ENCODE measurements at places on chromosomes 7 and 10.

DNA sequence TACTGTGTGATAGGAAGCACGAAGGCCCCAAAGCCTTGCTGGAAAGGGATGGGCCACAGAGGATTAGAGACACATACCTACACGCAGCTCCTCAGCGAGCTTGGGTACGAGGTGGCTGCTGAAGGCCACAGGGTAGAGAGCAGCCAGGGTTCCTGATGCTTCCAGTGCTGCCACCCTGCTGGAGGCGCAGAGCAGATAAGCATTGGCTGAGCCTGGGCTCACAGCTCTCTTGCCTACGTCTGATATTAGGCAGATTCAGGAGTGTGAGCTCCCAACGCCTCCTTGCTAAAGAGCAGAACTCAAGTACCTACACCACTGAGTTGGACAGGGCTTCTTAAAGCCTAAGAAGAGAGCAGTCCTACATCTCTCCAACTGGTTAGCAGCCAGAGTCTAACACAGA is 20.0 kb downstream of the ZDHHC16 start:
- DNase-seq, result no peak

DNA sequence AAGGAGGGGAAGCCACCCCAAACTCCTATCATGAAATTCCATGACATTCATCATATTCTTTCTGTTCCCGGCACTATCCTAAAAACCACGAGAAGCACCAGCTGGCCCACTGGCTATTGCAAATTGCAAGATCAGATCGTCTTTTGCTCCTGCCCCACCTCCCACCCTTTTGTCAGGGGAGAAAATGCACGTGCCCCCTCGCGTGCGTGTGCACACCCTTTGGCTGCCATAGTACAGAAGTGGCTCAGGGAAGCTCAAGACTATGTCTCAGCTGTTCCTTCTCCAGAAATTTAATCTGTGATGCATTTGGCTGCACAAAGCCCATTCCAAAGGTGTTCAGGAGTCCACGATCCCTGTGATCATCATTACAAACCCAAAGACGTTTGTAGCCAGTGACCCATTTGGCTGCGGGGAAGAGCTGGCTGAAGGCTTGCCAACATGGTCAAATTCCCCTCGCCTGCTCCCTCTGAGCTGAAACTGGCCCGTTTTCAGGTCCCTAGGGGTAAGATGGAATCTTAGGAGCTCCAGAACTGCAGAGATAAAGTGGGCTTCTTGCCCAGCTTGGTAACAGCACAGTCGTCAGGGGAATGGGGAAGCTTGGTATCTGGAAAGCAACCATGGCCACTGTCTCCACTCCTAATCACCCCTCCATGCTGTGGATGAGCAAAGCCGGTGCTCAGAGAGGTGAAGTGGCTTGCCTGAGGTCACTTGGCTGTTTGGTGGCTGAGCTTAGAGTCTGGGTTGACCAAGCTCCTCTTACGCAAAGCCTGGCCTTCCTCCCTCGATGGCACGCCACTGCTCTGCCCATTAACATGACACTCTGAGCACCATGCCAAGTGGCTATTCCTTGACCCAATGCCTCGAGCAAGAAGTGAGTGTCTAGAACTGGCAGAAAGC is 155.4 kb downstream of the NEURL1 start:
- DNase-seq, result no peak

GRCh38 chr10:38094927-38095574 is 914 bp downstream of the ZNF37A start:
- DNase-seq, result no peak

DNA sequence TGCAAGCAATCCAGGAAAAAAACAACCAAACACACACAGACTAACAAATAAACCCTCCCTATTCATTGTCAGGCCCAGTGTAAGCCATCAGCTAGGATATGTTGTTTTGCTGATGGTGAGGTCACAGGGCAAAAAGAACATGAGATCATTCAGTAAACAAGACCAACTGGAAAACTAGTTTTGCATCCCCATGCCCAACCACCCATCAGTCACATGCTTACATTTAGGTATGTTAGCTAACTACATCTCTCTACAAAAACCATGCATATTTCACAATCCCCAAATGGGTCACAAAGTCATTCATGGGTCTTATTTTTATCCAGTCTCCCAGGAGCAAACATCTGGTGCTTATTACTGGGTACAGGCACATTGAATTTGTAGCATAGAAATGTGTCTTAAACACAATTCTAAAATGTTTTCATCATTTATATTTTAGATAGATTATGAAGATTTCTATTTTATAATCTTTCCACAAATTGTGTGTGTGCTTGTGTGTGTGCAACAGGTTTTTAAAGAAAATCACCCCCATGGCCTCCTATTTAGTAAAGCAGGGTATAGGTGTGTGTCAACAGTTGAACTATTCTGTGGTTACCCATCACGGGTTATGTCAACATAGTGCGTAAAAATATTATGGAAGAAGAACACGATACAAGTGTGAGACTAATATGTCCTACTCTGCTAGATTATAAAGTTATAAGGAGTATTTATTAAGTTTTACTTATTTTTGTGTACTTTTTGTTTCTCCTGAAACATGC is 103.8 kb upstream of the AKR1E2 start:
- no peak for DNase-seq

GRCh38 chr7:41431671-41432070 is 271.2 kb downstream of the INHBA start:
- no peak for DNase-seq

DNA sequence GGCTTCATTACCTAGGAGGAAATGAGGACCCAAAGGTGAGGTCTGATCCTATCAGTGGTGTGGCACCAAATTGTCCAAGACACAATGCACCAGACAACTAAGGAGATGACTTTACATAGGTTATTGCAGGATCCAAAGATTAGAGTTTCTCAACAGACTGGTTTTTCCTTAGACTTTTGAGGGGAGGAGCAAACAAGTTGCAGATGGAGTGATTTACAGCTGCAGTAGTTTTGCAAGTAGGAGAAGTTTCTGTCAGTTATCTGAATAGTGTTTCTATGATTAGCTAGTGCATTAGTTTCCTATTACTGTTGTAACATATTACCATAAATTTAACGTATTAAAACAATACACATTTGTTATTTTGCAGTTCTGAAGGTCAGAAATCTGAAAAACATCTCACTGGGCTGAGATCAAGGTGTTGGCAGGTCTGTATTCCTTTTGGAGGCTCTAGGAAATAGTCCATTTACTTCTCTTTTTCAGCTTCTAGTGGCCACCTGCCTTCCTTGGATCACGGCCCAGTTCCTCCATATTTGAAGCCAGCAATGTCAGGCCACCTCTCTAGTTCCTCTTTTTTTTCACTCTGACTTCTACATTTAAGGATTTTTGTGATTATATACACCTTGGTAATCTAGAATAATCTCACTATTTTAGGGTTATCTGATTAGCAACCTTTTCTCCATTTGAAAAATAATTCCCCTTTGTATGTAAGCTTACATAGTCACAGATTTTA is 994.9 kb downstream of the REEP3 start:
- DNase-seq, result no peak

GRCh38 chr7:73768641-73769480 is 1.2 kb downstream of the CLDN3 start:
- DNase-seq, result no peak

- no peak for DNase-seq
These were observed 161.0 kb downstream of the GRID1 start for GRCh38 chr10:86205306-86206239.

GRCh38 chr10:5811387-5811821 is 1.8 kb downstream of the GDI2 start:
- no peak for DNase-seq

GRCh38 chr7:27952456-27953285 is 212.7 kb downstream of the TAX1BP1 start:
- no peak for DNase-seq

DNA sequence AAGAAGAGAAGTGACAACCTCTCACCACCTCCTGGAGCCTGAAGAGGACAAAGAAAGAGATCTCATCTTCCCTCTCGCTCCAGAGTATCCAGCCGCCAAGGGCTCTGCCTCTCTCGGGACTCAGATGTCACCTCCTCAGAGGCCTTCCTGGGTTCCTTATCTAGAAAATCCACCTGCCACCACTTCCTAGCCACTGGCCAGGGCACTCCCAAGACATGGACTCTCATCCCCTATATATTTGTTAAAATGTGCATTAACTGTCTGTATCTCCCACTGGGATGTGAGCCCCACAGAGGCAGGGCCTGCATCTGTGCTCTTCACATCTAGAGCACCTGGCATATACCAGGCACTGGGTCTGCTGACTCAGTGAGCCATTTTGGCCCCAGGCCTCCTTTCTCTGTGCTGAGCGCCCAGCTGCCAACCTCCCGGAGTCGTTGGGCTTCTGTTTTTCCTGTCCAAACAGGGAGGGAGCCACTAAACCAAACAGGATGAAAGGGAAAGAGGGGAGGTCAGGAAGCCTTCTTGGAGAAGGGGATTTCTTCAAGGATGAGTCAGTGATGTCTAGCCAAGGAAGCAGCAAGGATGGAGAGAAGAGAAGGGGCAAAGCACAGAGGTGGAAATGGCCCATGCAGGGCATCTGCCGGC is 58.9 kb downstream of the KCNMA1 start:
- DNase-seq, result peak; percentile 70

DNA sequence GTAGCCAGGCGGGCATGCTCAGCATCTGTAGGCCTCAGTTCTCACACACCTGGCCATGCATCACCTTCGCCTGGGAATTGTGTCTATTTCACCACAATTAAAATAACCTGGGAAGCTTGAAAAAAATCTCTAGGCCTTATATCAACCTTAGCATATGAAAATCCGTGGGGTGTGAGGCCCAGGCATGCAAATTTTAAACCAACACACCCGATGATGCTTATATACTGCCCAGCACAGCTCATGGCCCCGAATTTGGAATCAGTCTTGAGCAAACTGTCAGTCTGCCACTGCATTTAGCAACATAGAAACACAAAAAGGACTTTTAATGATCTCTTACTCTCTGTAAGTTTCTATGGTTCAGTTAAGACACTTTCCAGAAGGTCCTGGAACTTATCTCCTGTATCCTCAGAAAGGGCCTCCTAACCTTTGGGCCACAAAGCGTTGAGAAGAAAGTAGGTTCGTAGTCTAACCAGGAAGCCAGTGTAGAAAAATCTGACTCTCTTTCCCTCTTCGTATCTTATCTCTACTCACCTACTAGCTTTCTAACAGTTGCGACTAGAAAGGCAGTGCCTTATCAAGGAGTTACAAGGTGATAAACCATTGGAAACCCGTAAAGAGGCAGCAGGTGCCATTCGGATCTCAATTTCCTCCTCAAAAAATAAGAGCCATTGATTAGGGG is 12.0 kb upstream of the DMBT1 start:
- DNase-seq, result no peak

DNA sequence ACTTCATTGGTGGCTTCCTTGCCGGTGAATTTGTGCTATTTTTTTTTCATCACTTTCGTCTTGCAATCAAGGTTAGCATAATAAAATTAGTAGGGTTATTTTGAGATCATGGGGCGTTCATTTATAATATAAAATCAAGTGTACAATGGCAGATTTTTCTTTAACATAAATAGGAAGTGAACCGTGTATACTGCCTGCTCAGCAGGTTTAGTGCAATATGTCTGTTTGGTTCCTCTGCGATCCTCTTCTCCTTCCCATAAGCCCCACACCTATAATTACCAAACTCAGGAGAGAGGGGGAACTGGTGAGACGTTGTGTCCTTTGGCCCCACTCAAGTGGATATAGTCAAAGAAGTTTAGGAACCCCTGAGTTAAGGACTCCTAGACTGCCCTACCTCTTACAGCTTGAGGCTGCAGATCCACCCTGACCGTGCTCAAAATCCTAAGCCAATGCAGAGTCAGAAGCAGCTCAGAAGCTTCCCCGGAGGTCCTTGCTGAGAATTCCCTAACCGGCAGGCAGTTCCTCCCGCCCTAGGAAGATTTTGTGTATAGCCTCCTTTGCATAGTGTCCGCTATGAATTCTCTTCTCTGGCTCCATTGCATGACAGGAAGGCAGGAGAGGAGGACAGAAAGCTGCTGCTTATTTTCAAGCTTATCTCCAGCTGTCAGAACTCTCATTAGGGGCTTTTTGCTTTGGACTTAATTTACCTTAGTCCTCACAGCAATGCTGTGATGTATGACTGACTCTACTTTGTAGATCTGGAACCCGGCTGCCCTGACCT is 41.5 kb downstream of the PYROXD2 start:
- no peak for DNase-seq

DNA sequence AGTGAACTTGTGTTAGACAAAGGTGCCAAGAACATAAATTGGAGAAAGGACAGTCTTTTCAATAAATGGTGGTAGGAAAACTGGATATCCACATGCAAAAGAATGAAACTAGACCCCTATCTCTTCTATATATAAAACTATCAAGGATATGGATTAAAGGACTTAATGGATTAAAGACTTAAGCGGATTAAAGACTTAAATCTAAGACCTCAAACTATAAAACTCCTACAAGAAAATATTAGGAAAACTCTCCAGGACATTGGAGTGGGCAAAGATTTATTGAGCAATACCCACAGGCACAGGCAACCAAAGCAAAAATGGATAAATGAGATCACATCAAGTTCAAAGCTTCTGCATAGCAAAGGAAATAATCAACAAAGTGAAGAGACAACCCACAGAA is 242.9 kb upstream of the MEOX2 start:
- DNase-seq, result no peak

DNA sequence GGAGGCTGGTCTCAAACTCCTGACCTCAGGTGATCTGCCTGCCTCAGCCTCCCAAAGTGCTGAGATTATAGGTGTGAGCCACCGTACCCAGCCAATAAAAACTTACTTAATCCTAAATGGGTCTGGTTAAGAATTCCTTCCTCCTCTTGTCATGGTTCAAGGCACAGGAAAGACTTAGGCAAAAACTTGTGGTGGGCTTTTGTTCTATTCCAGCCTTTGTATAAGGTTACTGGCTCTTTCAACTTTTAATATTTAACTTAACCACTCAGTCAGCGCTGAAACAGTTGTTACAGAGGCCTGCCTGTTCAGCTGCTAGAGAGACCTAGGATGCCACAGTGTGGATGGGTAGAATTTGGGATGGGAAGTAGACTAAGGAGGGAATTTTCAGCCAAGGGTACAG is 28.1 kb upstream of the GARS1 start:
- DNase-seq, result peak; percentile 35

- DNase-seq, result no peak
These were observed 63.5 kb downstream of the UBE2H start for GRCh38 chr7:129889133-129889844.
